ENCODE measurements at places on chromosomes 7 and 10. TPM values are rescaled to one million over a fixed set of nuclear protein-coding genes. Genes with fewer than 3 reads are reported as not detected.

TUBAL3 gene
- total RNA-seq: not detected

GIMAP7 gene
- not detected for total RNA-seq

SDK1 gene
- 0.43 TPM for total RNA-seq

ITIH5 gene
- total RNA-seq: 0.43 TPM

ARMS2 gene
- total RNA-seq: not detected

MMP21 gene
- not detected for total RNA-seq

ELOVL3 gene
- total RNA-seq: 0.32 TPM

- DNase-seq: peak; percentile 59
Measured at GRCh38 chr10:14601872-14602725, 172.6 kb downstream of the FAM107B start.

DNA sequence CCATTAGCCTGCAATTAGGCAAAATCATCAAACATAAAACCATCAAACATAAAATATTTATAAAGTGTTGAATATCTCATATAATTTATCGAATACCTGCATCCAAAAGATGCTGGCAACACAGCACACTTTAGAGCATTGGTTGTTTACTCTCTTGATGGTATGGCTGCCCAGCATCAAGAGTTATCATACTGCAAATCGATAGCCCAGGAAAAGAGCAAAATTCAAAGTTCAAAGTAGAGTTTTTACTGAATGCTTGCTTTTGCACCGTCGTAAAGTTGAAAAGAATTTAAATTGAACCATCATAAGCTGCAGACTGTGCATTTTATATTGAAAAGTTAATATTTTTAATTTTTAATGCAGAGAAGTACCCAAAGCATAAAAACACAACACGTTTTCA lies 4.2 kb upstream of the GSTO2 start:
- no peak for DNase-seq

DNA sequence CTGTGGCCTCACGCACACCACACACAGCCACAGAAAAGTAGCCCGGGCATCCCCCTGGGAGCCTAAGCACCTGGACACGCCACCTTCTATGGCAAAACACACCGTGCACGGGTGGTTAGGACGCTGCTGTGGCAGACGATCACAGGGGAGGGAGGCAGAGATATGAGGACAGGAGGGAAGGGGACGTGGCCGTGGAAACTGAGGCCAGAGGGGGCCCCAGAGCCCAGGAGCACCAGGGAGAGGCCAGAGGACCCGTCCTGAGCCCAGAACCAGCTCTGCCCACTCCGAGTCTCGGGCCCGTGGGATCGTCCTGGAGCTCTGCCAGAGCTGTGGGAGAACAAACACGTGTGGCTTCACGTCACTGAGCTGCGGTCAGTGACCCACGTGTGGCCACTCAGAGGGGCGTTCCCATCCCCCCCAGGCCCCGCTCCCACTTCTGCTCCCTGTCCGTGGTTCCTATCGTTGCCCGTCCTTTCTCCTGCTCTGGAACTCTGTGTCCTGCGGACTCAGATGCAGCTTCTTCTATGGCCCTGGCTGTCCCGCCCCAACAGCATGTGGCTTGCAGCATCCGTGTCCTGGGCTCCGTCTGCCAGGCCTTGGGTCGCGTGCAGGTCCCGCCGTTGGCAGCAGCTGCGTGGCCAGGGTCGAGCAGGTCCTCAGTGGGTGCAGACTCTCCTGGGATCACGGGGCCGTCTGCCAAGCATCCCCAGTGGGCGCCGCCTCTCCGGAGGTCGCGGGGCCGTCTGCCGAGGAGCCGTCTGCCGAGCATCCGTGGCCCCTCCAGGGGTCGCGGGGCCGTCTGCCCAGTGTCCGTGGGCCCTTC lies 31.0 kb downstream of the GET4 start:
- no peak for DNase-seq

DNA sequence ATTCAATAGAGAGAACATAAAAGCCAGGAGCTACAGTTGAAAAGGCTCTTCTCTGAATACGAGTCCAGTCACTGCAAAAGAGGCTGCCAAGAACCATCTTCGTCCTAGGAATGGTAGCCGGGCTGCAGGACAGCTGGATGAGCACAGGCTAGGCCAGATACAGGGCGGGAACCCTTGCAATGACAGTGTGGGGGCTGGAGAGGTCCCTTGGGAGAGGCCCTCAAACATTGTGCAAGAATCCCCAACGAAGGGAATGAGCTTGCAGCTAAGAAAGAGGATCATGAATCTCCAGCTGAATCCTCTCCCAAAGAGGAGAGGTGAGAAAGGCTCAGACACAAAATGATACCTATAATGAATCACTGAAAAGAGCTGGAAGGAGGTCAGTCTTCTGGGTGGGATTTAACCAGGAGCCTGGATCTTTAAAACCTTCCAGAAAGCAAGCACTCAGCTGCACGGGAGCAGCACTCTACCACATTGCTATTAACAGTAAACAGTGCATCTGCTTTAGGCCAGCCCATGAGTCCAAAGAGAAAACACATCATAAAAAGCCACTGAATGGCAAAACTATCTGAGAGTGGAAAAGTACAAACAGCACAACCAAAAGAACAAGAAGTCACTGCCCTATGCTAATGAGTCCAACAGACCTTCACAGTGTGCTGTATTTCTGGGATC lies 287.9 kb downstream of the TNS3 start:
- DNase-seq: peak; percentile 95

- no peak for DNase-seq
Measured at GRCh38 chr7:137753948-137754851, 92.6 kb downstream of the DGKI start.

DNA sequence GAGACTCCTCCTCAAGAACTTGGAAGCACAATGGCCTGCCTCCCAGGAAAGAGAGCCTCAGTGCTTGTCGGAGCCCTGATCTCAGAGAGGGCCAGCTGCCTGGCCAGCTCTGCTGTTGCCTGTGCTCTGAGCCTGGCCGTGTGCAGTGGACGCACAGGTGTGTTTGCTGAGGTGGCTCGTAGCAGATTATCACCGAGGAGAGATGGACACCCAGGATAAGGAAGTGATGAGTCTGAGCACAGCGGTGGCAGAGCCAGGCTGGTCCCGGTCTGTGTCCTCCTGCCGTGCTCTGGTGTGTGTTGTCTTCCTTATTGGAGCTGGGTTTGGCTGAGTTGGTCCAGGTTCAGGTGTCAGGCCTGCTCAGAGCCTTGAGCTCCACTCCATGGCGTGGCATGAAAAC lies 208.5 kb downstream of the EBF3 start:
- DNase-seq: no peak

DNA sequence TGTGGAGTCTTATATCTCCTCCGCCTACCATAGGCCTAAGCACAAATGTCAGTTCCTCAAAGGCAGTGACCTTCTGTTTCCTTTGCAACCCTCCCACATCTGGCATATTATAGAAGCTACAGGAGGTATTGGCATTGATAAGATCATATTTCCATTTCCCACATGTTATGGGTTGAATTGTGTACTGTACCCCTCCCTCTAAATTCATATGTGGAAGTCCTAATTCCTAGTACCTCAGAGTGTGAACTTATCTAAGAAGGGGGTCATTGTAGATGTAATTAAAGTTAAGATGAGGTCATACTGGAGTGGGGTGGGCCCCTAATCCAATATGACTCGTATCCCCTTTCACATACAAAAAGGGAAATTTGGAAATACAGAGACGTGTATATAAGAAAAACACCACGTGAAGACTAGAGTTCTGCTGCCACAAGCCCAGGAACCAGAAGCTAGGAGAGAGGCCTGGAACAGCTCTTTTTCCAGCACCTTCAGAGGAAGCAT lies 6.1 kb upstream of the LAMB4 start:
- no peak for DNase-seq

DNA sequence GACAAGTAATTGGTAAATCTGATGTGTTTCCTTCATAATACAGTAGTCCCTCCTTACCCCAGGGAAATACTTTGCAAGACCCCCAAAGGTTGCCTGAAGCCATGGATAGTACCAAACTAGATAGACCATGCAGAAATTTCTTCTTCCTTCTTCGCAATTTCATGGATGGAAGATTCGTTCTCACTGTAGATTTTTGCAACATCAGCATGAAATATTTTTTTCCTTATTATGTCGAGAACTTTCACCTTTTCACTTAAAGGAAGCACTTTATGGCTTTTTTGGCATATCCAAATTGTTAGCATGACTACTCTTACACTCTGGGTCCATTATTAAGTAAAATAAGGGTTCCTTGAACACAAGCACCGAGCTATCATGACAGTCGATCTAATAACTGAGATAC lies 333.2 kb downstream of the LHFPL3 start:
- DNase-seq: no peak

GRCh38 chr10:130761032-130761575 lies 550.4 kb downstream of the TCERG1L start:
- DNase-seq: no peak

DNA sequence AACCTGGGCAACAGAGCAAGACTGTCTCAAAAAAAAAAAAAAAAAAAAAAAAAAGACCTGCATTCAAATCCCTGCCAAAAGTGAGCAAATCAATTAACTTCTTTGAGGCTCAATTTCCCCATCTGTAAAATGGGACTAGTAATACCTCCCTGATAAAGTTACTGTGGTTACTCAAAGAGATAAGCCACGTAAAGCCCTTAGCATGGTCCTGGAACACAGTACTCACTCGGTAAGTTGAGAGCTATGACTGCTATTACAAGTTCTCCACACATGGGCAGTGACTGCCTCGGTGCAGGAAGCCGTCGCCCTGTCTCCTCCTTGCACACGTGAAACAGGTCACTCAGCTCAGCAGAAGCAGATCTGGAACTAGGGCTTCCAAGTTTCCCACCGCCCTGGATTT lies 37.9 kb downstream of the DDIT4 start:
- no peak for DNase-seq

GRCh38 chr10:29828440-29828894 lies 193.7 kb upstream of the SVIL start:
- DNase-seq: peak; percentile 82

DNA sequence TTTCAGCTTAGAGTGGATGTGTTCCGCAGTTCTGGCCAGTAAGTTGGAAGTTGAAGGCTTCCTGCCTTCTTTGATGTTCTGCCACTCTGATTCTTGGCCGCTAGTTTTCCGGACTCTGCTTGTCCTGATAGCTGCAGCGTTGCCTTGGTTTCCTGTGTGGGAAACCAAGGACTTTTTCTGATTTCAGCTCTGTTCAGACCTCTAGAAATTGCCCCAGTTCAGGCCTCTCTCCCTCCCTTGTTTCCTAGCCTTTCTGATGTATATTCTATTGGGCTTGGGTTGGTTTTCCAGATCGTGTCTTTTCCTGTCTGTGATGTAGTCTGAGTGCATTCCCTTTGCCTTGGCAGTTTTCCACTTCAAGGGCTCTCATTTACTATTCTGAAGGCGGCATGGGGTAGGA lies 318.7 kb downstream of the BBS9 start:
- no peak for DNase-seq

DNA sequence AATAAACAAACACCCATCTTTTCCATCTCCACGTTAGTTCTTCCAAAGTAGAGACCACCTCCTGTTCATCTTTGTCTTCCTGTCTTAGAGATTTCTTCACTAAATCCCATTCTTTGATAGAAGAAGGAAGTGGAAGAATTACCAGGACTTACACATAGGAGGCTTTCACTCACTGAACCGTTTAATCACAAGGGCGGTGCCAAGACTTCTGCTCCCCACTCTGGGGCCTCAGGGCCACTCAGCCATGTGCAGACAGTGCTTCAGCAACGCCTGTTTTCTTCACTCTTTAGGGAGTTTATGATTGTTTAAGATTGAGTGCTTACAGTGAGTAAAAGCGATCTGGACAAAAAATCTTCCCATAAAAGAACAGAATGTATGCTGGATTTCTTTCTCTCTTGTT lies 63.9 kb upstream of the SORCS3 start:
- no peak for DNase-seq

DNA sequence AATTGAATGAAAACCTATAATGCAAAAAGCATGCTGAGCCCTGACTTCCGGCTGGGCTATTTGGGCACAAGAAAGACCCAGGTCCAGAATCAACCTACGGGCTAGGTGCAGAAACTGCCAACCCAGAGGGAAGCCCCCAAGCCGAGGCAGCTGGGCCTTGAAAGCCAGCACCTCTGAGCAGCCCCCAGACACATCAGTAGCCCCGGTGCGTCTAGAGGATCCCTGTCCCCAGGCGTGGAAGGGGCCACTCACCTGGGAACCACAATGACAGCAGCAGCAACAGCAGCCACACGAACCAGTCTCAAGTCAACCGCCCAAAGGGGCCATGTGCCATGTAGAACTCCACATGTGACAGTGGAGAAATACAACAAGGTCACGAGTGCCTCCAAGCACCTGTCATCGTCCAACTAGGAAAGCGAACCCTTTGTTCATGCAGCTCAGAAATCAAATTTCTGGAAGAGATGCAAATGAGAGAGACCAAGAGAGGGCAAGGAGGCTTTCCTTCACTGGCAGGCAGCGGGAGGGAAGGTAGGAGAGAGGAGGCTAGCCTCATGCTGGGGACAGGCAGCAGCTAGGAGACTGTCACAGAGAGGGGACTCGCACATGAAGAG lies 57.5 kb upstream of the CHST15 start:
- no peak for DNase-seq

- DNase-seq: no peak
Measured at GRCh38 chr7:18503126-18503866, 7.7 kb downstream of the HDAC9 start.

DNA sequence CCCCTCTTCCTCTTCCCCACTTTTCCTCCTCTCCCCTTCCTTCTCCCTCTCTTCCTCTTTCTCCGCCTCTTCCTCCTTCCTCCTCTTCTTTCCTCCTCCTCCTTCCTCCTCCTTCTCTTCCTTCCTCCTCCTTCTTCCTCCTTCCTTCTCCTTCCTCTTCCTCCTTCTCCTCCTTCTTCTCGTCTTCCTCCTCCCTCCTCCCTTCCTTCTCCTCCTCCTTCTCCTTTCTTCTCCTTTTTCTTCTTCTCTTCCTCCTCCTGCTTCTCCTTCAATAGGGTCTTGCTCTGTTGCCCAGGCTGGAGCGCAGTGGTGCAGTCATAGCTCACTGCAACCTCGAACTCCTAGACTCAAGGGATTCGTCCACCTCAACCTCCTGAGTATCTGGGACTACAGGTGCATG lies 56.9 kb downstream of the PALD1 start:
- no peak for DNase-seq

DNA sequence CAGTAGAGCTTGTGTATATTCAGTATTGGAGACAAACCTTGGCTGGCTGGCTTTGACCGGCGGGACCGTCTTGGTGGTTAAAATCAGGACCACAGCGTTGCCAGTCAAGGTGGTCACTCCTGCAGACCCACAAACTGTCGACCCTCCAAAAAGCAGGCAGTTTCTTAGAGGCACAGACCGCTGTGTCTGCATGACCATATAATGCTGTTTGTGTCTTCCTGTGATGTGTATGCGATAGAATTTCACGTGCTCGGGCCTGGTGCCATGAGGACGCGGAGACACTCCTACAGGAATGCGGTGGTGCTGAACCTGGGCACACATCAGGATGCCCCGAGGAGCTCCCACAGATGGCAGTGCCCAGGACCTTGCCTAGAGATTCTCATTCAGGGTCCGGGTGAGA lies 34.8 kb downstream of the BNIP3 start:
- no peak for DNase-seq

All from fibroblast of villous mesenchyme (primary cell).